ENCODE measurements at places on chromosomes 3 and 15. TPM values are rescaled to one million over a fixed set of nuclear protein-coding genes. Genes with fewer than 3 reads are reported as not detected.

GRCh38 chr3:168325684-168326083, 230.0 kb upstream of the GOLIM4 start:
- H3K36me3 ChIP-seq = no peaks in the 10 kb centered on the region
- H3K4me3 ChIP-seq = no peak overlapping the region
- H3K27ac ChIP-seq = no peak overlapping the region
- DNase-seq = no peak
- no peaks in the 10 kb centered on the region for H3K27me3 ChIP-seq

DNA sequence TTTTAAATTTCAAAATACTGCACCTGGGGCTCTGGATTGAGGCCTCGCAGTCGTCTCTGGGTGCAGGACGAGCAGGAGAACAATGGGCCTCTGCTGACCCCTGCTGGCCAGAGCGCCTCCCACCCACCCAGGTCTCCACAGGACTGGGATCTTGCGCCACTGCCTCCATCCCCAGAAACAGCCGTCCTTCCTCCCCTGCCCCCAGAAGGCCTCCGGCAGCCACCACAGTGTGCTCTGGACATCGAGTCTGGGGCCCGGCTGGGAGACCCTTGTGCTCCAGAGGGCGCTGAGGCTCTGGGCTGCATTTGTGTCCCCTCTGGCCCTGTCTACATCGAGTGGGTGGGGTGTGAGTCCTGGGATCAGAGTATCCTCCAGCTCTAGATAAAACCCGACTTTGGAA, 6.7 kb upstream of the ACSBG1 start:
- peak; percentile 66 for DNase-seq
- peaks cover 7% of the 10 kb centered on the region for H3K4me1 ChIP-seq
- no peaks in the 10 kb centered on the region for H3K36me3 ChIP-seq

Gene GMNC
- total RNA-seq = not detected

DNA sequence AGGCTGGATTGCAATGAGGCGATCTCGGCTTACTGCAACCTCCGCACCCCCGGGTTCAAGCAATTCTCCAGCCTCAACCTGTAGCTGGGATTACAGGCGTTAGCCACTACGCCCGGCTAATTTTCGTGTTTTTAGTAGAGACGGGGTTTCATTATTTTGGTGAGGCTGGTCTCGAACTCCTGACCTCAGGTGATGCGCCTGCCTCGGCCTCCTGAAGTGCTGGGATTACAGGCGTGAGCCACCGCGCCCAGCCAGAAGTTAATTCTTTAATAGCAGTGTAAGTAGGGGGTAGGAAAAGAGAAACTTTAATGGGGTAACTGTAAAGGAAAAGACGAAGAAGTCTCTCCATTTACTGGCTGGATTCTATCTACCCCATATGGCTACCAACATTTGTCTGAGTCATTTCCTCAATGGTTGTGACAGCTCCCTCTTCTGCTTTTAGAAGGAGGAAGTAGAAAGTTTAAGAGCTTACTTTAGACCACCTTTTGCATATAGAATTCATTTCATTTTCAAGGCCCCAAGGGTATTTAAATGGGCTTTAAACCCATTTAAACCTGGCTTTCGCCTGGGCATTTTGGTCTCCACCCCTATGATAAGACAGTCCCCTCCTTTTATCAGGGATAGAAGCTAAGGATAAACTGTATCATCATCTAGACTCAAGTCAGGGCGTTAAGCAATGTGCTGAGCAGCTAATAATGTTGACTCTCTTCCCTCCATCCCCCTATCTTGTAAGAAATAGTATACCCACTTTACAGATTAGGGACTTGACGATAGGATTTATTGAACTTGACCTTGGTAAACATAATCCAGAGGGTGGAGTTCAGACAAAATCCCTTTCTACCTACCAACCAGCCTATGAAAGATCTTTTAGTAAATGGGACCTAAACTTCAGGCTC, 1.1 kb upstream of the CDV3 start:
- DNase-seq = no peak
- peak overlapping the region; percentile 52 for H3K4me3 ChIP-seq
- H3K27me3 ChIP-seq = no peaks in the 10 kb centered on the region
- peak overlapping the region; percentile 97 for H3K27ac ChIP-seq

Gene UACA
- 192 TPM for total RNA-seq

- H3K4me1 ChIP-seq = no peaks in the 10 kb centered on the region
- no peaks in the 10 kb centered on the region for H3K27me3 ChIP-seq
- H3K27ac ChIP-seq = no peak overlapping the region
- no peaks in the 10 kb centered on the region for H3K36me3 ChIP-seq
Measured at GRCh38 chr3:57729334-57730045, 26.6 kb upstream of the SLMAP start.

Gene FEZF2
- total RNA-seq = not detected

DNA sequence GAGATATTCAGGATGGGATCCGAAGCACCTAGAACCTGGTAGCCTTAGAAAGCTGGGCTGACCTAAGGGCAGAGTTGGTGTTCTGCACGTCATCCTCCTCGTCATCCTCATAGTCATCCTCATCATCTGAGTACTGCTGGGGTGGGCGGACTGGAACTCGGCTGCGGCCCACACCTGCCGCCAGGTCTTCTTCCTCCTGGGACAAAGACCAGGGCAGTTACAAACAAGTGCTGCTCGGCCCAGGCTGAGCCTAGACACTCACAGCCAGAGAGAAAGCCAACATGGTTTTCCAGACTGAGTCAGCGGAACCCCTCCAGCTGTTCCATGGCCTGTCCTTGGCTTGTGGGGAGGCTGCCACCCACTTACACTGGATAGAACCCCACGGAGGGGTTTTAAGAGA, 40.5 kb downstream of the SEMA3G start:
- DNase-seq = no peak
- no peak overlapping the region for H3K4me3 ChIP-seq
- peaks cover 77% of the 10 kb centered on the region for H3K36me3 ChIP-seq
- H3K27me3 ChIP-seq = no peaks in the 10 kb centered on the region
- H3K4me1 ChIP-seq = peaks cover 13% of the 10 kb centered on the region

Gene TNNC1
- total RNA-seq = 6,384 TPM

- no peaks in the 10 kb centered on the region for H3K27me3 ChIP-seq
- H3K4me1 ChIP-seq = peaks cover 15% of the 10 kb centered on the region
- no peak for DNase-seq
- H3K36me3 ChIP-seq = no peaks in the 10 kb centered on the region
- H3K4me3 ChIP-seq = peak overlapping the region; percentile 48
Measured at GRCh38 chr3:66154444-66154861, 66.3 kb upstream of the SLC25A26 start.

DNA sequence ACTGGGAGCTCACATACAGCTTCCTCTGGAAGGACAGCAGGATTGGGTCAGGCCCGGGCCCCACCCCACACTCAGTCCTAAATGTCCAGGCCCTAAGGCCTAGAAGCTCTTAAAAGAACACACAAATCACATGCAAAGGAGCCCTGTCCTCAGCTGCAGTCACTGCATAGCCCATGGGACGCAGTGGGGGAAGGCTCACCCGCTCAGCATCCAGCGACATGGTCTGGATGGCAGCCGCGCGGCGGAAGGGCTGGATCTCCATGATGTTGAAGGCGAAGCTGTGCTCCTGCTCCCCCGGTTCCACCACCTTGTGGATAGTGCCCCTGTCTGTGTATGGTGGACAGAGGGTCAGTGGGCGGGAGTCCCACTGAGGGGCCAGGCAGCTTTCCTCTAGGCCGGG, 22.1 kb downstream of the SEMA7A start:
- no peaks in the 10 kb centered on the region for H3K27me3 ChIP-seq
- no peak overlapping the region for H3K4me3 ChIP-seq
- DNase-seq = no peak
- H3K27ac ChIP-seq = no peak overlapping the region

Gene MYZAP
- total RNA-seq = 1.3 TPM

DNA sequence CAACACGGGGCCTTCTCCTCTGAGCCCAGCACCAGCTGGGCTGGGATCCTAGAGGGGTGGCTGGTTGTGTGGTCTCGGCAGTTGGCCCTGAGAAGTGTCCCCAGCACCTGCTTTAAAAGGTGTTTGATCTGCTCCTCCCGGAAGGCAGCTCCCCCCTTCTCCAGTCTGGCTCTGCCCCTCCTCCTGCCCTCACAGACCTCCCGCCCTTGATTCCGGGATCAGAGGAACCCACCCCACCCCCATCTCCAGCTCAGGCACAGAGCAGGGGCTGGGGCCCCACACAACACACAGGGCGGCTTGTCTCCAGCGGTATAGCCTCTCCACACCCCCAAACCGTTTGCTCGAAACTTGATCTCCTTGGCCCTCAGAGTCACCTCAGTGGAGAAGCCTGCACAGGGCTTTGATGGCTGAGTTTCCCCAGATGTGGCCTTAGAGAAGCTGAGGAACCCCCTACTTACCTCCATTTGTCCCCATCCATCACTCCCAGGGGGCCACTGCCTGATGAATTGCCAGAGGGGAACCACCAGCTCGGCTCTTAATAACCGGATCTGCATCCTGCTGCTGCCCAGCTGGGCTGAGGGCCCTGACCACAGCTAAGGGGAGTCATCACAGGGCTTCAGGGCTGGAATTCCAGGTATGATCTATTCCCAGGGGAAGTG, 6.4 kb upstream of the STRA6 start:
- no peaks in the 10 kb centered on the region for H3K36me3 ChIP-seq
- DNase-seq = no peak
- H3K4me1 ChIP-seq = no peaks in the 10 kb centered on the region
- H3K27me3 ChIP-seq = no peaks in the 10 kb centered on the region

DNA sequence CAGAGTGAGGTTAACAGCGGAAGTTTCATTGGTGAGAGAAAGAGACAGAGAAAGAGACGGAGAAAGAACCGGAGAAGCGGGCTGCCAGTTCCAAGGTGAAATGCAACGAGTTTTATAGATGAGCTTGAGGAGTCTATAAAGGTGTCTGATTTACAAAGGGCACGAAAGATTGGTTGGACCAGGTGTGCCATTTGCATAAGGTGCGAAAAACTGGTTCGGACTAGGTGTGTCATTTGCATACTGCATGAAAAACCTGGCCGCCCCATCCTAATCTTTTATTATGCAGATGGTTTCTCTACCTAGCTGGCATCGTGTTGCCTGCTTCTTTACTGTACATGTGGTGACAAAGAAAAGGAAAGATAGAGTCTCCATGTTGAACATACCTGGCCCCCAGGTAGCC, 253.8 kb upstream of the IGF1R start:
- H3K27me3 ChIP-seq = no peaks in the 10 kb centered on the region
- H3K4me3 ChIP-seq = no peak overlapping the region
- no peak for DNase-seq

- no peaks in the 10 kb centered on the region for H3K4me1 ChIP-seq
- H3K27ac ChIP-seq = no peak overlapping the region
- H3K27me3 ChIP-seq = no peaks in the 10 kb centered on the region
- DNase-seq = no peak
Measured at GRCh38 chr15:66019826-66020398, 150.6 kb downstream of the RAB11A start.

GRCh38 chr15:92645731-92646130, 9.8 kb downstream of the FAM174B start:
- H3K4me3 ChIP-seq = no peak overlapping the region
- no peak for DNase-seq
- H3K36me3 ChIP-seq = no peaks in the 10 kb centered on the region
- H3K27ac ChIP-seq = no peak overlapping the region

GRCh38 chr3:120688121-120688520, 6.1 kb upstream of the HGD start:
- DNase-seq = no peak
- H3K27me3 ChIP-seq = no peaks in the 10 kb centered on the region
- H3K27ac ChIP-seq = no peak overlapping the region

DNA sequence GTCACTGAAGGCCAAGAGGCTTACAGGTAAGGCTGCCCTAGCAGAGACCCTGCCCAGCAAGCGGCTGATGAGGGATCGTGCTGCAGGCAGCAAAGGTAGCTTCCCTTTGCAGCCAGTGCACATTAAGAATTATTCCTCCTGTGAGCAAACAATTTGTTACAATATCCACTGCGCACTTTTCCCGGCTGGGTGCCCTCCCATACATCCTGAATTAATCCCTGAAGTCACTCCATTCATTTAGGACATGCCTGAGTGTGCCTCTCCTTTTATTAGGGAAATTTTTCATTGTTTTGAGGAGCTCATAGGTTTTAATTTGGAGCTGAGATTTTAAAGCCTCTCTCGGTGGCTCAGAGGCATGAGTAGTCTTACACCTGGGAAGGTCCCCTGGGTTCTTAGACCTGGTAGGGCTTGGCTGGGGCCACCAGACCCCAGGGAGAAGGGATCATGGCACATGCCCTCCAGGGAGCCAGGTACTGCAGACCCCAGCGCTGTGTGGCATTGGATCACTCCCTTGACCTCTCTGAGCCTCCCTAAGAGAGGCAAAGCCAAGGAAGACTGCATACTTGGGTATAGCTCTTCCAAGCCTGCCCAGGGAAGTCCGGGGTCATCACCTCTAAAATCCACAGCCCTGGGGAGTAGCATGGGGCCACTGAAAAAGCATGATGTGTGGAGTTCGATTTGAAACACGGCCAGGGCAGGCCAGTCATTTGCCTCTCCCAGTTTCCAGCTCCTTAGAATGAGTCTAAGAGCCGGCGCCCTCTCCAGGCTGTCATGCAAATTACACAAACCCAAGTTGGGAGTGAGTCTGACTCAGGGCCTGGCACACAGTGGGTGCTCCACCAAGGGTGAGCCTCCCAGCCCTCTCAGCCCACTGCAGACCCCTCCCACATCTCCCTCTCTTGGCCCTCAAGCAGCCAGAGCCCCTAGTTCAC, 151.9 kb upstream of the LINGO1 start:
- H3K27me3 ChIP-seq = no peaks in the 10 kb centered on the region
- no peaks in the 10 kb centered on the region for H3K4me1 ChIP-seq
- no peak overlapping the region for H3K27ac ChIP-seq
- H3K36me3 ChIP-seq = no peaks in the 10 kb centered on the region

DNA sequence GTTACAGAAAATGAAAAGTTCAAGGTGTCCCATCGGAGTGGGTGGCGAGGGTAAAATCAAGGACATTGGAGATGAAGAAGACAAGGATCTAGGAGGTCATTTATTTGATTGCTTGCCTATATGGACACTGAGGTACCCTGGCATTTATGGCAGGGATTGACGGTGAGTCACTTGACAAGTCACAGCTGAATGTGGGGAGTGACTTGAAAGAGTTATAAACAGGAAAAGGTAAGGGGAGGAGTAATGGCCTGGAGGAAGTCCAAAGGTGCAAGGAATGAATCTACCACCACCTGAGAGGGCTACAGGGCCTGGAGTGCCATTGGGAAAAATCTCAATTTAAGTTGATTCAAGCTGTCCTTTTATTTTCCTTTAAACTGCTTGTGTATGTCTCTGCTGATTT, 11.8 kb upstream of the SGO1 start:
- no peaks in the 10 kb centered on the region for H3K36me3 ChIP-seq
- H3K4me1 ChIP-seq = no peaks in the 10 kb centered on the region
- no peak overlapping the region for H3K27ac ChIP-seq
- H3K27me3 ChIP-seq = no peaks in the 10 kb centered on the region

- no peak for DNase-seq
- no peak overlapping the region for H3K27ac ChIP-seq
- no peaks in the 10 kb centered on the region for H3K4me1 ChIP-seq
- H3K4me3 ChIP-seq = no peak overlapping the region
- no peaks in the 10 kb centered on the region for H3K27me3 ChIP-seq
- no peaks in the 10 kb centered on the region for H3K36me3 ChIP-seq
Measured at GRCh38 chr3:148092624-148093347, 604.9 kb upstream of the AGTR1 start.
